Muscle of leg (tissue), 16 donors: ENCODE measurements at places on chromosomes 1 and 21. TPM values are rescaled to one million over a fixed set of nuclear protein-coding genes. Genes with fewer than 3 reads are reported as not detected.

DNA sequence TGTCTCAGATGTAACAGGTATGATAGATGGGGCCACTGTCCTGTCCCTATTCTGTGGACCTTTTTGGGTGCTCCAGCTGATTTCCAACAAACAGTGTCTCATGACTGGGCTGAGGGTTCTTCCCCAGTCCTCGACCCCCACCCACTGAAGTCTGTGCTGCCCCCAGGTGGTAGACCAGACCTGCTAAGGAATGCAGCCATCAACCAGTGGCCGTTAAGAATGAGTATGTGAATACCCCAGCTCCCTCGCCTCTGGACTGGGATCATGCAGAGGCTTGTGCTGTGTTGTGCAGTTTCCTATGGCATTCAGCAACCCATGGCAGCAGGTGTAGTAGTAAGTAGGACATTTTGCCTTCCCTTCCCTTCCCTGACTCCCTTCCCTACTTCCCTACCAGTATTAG lies 183.1 kb upstream of the KAZN start:
- H3K4me3 ChIP-seq: no peak overlapping the region
- H3K4me1 ChIP-seq: no peaks in the 10 kb centered on the region
- no peaks in the 10 kb centered on the region for H3K36me3 ChIP-seq
- H3K27me3 ChIP-seq: no peaks in the 10 kb centered on the region
- no peak for DNase-seq

GRCh38 chr21:32252136-32252535 lies 26.7 kb downstream of the MIS18A start:
- H3K36me3 ChIP-seq: no peaks in the 10 kb centered on the region
- DNase-seq: no peak
- H3K27me3 ChIP-seq: peaks cover 1% of the 10 kb centered on the region

GRCh38 chr1:164754088-164754600 lies 195.2 kb downstream of the PBX1 start:
- no peak overlapping the region for H3K27ac ChIP-seq

- no peak overlapping the region for H3K27ac ChIP-seq
- H3K4me3 ChIP-seq: no peak overlapping the region
- no peak for DNase-seq
- peaks cover 4% of the 10 kb centered on the region for H3K4me1 ChIP-seq
- H3K27me3 ChIP-seq: no peaks in the 10 kb centered on the region
These were observed 3.5 kb downstream of the GCLM start for GRCh38 chr1:93905734-93906133.

- no peak overlapping the region for H3K27ac ChIP-seq
- H3K27me3 ChIP-seq: peaks cover 2% of the 10 kb centered on the region
- no peaks in the 10 kb centered on the region for H3K36me3 ChIP-seq
- no peaks in the 10 kb centered on the region for H3K4me1 ChIP-seq
These were observed 11.6 kb upstream of the S100A7A start for GRCh38 chr1:153404768-153405167.

GRCh38 chr1:46812065-46812963 lies 13.5 kb downstream of the CYP4B1 start:
- no peak for DNase-seq
- H3K27me3 ChIP-seq: no peaks in the 10 kb centered on the region
- H3K4me1 ChIP-seq: no peaks in the 10 kb centered on the region
- H3K4me3 ChIP-seq: no peak overlapping the region
- no peaks in the 10 kb centered on the region for H3K36me3 ChIP-seq

DNA sequence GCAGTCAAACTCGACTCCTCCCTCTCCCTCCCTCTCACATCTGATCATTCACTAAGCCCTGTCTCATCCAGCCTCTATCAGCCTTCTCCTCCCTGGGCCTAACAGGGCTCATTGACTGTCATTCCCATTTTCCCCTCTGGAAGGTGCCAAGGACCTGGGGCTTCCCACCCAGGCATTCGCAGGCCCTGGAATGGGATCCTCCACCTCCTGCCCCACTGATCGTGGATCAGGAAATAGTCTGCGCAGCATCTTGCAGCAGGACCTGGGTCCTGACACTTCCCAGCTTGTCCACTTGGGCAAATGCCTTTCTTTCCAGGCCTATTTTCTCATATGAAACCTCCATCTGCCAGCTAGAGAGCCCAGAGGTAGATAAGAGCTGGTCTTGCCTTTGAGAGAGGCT lies 71.2 kb upstream of the ZC3H12A start:
- H3K27me3 ChIP-seq: peaks cover 11% of the 10 kb centered on the region
- no peak for DNase-seq
- H3K27ac ChIP-seq: no peak overlapping the region
- H3K4me3 ChIP-seq: no peak overlapping the region

- H3K27ac ChIP-seq: no peak overlapping the region
- H3K4me1 ChIP-seq: no peaks in the 10 kb centered on the region
- no peaks in the 10 kb centered on the region for H3K36me3 ChIP-seq
- no peak for DNase-seq
- H3K27me3 ChIP-seq: peaks cover 8% of the 10 kb centered on the region
These were observed 277.5 kb upstream of the C1orf174 start for GRCh38 chr1:4177425-4178150.

DNA sequence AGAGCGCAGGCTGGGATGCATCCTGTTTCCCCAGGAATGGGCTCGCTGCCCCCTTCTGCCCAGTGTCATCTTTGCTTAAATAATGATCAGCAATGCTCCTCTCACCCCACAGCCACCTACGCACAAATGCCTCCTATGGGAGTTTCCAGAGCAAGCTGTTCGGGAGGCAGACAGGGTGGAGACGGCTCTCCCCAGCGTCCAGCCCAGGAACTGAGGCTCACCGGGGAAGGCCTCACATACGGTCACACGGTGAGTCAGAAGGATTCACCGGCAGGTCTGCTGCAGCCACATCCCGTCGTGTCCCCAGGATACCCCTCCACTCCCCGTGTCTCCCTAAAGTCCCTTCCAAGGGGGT lies 40.3 kb upstream of the RUNX3 start:
- H3K27ac ChIP-seq: no peak overlapping the region
- no peak for DNase-seq
- no peaks in the 10 kb centered on the region for H3K36me3 ChIP-seq

- no peak overlapping the region for H3K27ac ChIP-seq
- H3K36me3 ChIP-seq: peaks cover 2% of the 10 kb centered on the region
- no peaks in the 10 kb centered on the region for H3K27me3 ChIP-seq
These were observed 43.8 kb downstream of the MACO1 start for GRCh38 chr1:25474439-25475047.

DNA sequence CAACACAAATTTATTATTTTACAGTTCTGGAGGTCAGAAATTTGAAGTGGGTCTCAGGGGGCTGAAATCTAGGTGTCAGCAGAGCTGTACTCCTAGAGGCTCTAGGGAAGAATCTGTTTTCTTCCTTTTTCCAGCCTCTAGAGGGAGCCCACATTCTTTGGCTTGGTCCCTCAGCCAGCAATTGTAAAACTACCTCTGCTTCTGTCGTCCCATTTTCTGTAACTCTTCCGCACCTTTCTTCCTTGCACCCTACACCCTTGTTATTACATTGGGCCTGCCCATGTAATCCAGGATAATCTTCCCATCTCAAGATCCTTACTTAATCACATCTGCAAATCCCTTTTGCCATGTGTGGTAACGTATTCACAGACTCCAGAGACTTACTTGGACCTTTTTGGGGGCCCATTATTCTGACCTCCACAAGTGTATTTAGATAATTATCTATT lies 24.8 kb upstream of the THEM4 start:
- H3K27me3 ChIP-seq: no peaks in the 10 kb centered on the region
- H3K36me3 ChIP-seq: no peaks in the 10 kb centered on the region
- no peak overlapping the region for H3K27ac ChIP-seq
- DNase-seq: peak; percentile 84

GRCh38 chr1:67227196-67227595 lies 60.9 kb downstream of the IL23R start:
- H3K4me1 ChIP-seq: no peaks in the 10 kb centered on the region
- H3K27ac ChIP-seq: no peak overlapping the region
- no peaks in the 10 kb centered on the region for H3K27me3 ChIP-seq
- no peaks in the 10 kb centered on the region for H3K36me3 ChIP-seq
- DNase-seq: peak; percentile 40
- no peak overlapping the region for H3K4me3 ChIP-seq

- no peaks in the 10 kb centered on the region for H3K36me3 ChIP-seq
- H3K27me3 ChIP-seq: no peaks in the 10 kb centered on the region
- no peak overlapping the region for H3K4me3 ChIP-seq
- no peak for DNase-seq
- H3K27ac ChIP-seq: no peak overlapping the region
These were observed 145.6 kb downstream of the MRPL39 start for GRCh38 chr21:25461725-25462124.

DNA sequence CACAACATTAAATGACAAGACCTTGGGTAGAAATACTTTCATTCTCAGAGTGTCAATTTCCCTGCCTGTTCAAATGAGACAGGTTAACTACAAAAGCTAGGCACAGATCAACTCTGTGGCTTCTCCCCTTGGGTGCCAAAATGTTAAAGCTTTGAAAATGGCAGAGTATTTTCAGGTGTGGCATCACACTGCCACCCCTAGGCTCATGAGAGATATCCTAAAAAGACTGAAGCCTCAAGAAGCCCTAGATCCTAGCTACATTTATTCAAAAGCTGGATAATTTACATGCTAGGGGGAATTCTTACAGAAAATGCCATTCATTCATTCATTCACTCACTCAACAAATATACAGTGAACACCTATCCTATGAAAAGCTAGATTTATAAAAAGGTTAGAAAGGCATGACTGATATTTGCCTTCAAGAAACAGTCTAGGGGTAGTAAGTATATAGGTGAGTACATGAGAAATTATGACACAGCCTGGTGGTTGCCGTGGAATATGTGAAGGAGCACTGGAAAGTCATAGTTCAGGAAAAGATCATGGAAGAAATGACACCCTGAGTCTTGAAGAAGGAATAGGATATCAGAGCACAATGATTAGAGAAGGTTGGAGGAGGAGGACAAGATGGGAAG lies 15.9 kb upstream of the RAB4A start:
- no peak overlapping the region for H3K4me3 ChIP-seq
- H3K36me3 ChIP-seq: no peaks in the 10 kb centered on the region
- DNase-seq: peak; percentile 50
- peaks cover 3% of the 10 kb centered on the region for H3K4me1 ChIP-seq
- no peak overlapping the region for H3K27ac ChIP-seq

GRCh38 chr1:115056395-115056798 lies 26.8 kb downstream of the TSHB start:
- peaks cover 2% of the 10 kb centered on the region for H3K4me1 ChIP-seq
- H3K27me3 ChIP-seq: no peaks in the 10 kb centered on the region
- no peak overlapping the region for H3K4me3 ChIP-seq
- H3K36me3 ChIP-seq: peaks cover 2% of the 10 kb centered on the region
- DNase-seq: peak; percentile 75

DNA sequence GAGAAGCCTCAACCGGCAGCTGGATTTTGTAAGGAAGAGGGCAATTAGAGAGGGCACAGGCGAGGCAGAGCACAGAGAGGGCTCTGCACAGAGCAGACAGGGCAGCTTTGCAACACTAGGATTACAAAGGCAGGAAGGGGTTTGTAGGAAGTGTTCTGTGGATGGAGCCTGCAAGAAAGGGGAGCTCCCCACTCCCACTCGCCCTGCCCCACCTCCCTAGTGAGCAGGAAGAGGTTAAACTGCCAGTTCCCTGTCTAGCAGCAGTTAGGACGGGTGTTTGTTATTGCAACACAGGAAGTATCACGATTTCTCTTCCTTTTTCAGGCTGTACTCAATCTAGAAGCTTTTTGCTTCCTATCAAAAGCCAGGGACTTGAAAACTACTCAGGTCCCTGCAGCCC lies 63.3 kb upstream of the LRRC8D start:
- H3K4me3 ChIP-seq: no peak overlapping the region
- DNase-seq: peak; percentile 67
- peaks cover 39% of the 10 kb centered on the region for H3K4me1 ChIP-seq
- H3K27me3 ChIP-seq: no peaks in the 10 kb centered on the region

GRCh38 chr21:22164912-22165311 lies 1166.7 kb downstream of the NCAM2 start:
- H3K4me3 ChIP-seq: no peak overlapping the region
- H3K4me1 ChIP-seq: no peaks in the 10 kb centered on the region
- H3K27me3 ChIP-seq: no peaks in the 10 kb centered on the region
- H3K27ac ChIP-seq: no peak overlapping the region

DNA sequence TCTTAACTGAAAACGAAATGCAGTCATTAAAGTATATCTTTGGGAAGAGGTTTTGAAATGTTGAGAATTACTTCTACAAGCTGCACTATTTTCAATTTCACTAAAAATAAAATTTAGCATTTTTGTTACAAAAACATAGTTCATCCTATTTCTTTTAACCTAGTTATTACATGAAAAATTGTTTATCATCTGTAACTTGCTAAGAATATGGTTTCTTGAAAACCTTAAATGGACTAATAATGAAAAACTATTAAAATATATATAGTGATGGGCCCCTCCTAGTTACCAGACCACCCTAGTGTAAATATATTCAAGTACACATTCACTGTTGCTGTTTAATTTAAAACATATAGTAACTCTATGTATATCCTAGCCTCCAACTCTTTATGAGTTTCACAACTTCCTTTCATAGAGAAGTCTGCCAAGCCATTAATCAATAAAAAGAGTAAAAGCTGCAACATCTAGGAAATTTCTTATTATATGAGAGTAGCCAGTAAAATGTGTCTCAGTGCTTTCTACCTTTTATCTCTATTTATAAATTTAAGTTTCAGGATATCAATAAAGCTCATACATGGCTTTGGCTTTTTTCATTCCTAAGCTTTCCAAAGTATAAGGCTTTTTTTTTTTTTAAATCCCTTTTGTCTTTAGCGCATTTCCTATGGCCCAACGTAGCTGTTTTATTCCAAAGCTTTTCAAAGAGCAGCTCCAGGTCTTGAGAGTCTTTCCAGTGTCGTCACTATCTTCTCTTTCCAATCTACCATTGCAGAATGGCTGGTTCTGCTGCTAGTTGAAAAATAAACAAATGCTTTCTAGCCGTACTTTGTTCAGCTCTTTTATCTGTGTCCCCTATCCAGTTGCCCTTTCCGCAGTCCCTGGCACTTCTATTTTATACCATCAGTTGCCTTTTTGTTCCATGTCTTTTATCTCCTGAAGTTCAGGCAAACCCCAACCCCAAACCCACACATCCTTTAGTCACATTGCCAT lies 6.5 kb downstream of the IRF2BP2 start:
- H3K27ac ChIP-seq: peak overlapping the region; percentile 98
- H3K4me1 ChIP-seq: peaks cover 37% of the 10 kb centered on the region
- H3K27me3 ChIP-seq: no peaks in the 10 kb centered on the region
- H3K4me3 ChIP-seq: peak overlapping the region; percentile 23

- H3K36me3 ChIP-seq: peaks cover 7% of the 10 kb centered on the region
- H3K4me1 ChIP-seq: peaks cover 34% of the 10 kb centered on the region
- no peak overlapping the region for H3K4me3 ChIP-seq
- DNase-seq: no peak
- peak overlapping the region; percentile 25 for H3K27ac ChIP-seq
These were observed 163.3 kb downstream of the DHRS3 start for GRCh38 chr1:12454406-12455391.

OPN3 gene
- total RNA-seq: 13.6 TPM

VANGL2 gene
- 2.3 TPM for total RNA-seq

NEGR1 gene
- 22.3 TPM for total RNA-seq

GJA5 gene
- 12.9 TPM for total RNA-seq

WNT2B gene
- total RNA-seq: 7.8 TPM
